ENCODE measurements at places on chromosomes 4 and X.

GRCh38 chr4:47289805-47290204 lies 173.7 kb downstream of the COMMD8 start:
- no peak for DNase-seq

- DNase-seq, result no peak
Observed at GRCh38 chr4:182973511-182973911, 56.3 kb upstream of the DCTD start.

DNA sequence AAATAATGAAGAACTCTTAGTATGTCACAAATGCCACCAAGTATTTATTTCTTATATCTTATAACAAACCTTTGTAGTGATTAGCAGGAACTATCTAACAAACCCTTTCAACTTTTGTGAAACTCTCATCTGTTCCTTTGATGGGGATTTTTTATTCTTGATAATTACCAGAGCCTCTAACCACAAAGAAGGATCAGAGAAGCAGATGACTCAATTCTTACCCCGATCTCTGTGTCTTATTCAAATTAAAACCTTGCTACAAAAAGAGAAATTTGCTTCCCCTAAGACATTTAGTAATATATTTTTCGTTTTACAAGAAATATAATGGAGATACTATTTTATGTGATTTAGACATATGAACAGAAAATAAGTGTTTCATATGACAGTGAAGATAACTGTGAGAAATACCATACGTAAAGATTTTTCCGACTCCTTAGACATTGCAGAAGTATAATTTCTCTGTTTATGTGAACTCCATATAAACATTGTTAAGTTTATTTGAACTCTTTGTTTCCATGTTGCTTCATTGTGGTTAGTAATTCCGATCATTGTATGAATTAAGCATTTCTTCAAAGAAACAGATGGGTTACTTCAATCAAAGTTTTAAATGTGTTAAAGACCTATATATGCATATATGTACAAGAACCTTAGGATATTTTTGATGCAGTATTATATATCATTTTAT lies 205.4 kb downstream of the CFAP299 start:
- DNase-seq, result no peak

DNA sequence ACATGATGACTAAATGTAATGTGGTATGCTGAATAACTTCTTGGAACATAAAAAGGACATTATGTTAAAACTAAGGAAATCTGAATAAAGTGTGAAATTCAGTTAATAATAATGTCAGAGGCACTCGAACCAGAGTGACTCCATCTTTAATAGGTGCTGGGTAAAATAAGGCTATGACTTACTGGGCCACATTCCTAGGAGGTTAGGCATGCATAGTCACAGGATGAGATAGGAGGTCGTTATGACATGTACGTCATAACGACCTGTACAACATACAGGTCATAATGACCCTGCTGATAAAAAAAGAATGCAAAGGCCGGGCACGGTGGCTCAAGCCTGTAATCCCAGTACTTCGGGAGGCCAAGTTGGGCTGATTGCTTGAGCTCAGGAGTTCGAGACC lies 28.9 kb upstream of the OPHN1 start:
- DNase-seq, result no peak

- DNase-seq, result no peak
Observed at GRCh38 chr4:184232202-184232601, 14.5 kb upstream of the ENPP6 start.

DNA sequence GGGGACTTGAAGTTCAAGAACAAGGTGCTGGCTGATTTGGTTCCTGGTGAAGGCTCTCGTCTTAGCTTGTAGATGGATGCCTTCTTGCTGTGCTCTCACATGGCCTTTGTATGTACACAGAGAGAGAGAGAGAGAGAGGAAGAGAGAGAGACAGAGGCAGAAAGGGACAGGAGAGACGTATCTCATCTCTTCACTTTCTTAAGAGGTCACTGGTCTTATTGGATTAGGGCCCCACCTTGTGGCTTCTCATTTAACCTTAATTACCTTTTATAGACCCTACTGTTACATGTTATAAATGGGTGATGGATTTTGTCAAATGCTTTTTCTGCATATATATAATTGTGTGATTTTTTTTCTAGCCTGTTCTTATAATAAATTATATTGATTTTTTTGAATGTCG lies 1444.2 kb downstream of the ADGRL3 start:
- DNase-seq, result no peak

DNA sequence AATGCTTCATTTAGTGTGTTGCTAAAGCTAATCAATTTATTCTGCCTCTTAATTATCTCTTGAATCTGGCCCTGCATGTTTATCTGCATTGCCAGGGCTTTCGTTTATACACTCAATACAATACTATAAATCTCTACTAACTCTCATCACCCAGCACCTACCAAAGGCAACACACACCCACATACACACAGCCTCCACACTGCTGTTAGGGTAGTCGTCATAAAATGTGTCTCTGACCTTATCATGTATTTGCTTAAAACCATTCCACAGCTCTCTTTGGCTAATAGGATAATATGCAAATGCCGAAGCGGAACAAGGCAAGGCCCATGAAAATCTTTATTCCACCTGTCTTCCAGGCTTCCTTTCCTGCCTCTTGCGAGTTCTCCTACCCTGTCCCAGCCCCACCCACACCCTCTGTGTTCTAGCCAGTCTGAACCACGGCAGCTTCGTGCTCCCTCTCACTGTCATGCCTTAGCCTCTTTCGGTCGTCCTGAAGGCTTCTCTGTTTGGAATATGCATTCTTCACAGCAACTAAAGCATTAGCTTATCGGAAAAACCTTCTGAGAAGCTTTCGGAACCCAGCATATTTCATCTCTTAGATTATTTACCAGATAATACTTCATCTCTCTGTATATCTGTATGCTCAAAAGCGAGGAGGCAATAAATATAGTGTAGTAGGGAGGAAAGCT lies 333.5 kb downstream of the TENM3 start:
- DNase-seq, result no peak

DNA sequence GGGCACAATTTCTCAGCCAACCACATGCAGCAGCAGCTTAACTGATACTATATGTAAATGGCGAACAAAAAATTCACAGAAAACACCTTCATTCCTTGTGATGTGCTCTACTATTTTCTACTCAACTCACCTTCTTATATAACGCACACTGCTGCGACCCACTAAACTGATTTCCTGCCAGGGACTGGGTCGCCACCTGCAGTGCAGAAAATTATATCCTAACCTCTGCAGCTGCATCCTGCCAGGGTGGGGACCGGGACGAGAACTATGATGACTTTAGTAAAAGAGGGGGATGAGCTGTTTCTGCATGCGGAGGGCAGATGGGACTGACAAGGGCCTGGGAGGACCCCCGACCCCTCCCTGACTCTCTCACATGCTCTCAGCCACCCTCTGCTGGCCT lies 27.4 kb downstream of the ABLIM2 start:
- no peak for DNase-seq

DNA sequence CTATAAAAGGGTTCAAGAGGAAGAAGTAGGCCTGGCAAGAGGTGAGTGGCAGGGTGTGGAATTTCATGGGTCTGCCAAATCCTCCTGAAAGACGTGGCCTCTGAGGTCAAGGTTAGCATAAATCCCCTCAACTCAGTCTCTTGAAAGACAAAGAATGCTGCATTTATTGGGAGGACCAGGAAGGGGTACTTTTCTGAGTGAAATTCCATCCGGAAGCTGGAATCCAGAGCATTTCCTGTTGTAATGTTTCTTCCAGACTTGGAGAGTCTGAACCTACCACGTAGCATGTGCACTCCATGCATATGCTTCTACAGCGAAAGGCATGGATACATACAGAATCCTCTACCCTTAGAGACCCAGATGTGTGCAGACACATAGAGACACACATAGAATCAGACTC lies 13.4 kb upstream of the FGD1 start:
- DNase-seq, result no peak

DNA sequence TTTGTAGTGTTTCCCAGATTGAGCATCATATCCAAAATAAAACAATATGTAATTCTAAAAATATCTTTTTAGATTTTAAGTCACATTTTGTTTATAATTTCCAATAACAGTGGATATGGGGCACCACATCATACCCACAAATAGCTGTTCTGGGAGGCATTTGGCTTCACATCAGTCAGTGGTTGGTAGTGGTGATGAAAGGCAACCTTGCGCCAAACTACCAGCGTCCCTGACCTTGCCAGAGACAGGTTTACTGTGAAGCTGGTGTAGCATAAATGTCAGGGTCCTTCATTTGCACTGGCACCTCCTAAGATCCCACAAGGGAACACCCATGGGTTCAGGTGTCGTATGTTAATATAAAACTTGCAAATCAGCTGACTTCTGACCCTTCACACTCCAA lies 222.2 kb downstream of the DCTD start:
- DNase-seq, result no peak

GRCh38 chrX:47198026-47198686 lies 4.5 kb downstream of the UBA1 start:
- no peak for DNase-seq

DNA sequence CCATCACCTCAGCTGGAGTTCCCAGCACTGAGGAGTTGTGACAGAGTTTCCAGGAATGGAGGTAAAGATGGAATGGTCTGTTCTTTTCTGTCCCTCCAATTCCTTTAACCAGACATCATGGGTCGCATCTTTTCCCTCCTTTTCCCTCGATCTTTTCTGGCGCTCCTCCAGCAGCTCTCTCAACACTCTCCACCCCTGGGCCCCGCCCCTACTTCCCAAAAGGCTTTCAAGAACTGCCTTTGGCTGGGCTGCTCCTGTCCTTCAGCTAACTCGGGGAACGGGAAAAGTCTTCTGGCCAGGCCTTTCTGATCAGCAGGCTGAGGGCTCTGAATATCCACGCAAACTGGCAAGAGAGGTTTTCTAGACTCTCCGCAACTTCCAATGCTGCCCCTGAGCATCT lies 34.0 kb downstream of the UTP14A start:
- no peak for DNase-seq

- DNase-seq, result no peak
Observed at GRCh38 chr4:104719539-104720230, 225.0 kb upstream of the CXXC4 start.

GRCh38 chr4:176188654-176189053 lies 6.7 kb downstream of the SPATA4 start:
- no peak for DNase-seq

GRCh38 chr4:1577822-1578217 lies 106.3 kb downstream of the FAM53A start:
- DNase-seq, result no peak

DNA sequence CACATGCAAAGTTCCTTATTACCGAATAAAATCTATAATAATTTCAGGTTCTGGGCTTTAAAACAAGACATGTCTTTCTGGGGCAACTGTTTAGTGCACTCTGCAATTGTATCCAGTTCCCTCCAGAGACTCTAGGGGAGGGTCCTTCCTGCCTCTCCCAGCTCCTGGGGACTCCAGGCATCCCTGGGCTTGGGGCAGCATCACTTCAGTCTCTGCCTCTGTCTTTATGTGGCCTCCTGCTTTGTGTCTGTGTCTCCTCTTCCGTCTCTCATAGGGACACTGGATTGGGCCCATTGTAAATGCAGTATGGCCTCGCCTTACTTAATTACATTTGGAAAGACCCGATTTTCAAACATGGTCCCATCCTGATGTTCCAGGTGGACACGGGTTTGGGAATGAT lies 10.9 kb upstream of the ASMTL start:
- DNase-seq, result no peak

DNA sequence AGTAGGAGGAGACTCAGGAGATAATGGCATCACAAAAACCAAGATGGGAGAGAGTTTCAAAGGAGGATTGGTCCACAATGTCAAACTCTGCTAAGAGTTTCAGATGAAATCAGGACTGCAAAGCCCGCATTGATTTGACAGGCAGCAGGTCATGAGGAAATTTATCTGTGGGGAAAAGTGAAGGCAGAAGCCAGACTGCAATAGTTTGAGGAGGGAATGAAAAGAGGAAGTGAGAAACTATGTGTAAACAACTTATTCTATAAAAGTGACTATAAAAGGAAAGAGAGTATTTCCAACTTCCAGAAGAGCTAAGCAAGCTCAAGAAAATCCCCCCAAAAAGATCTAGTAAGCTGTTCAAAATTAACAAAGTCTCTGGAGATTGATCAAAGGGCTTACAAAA lies 66.3 kb upstream of the DGKK start:
- no peak for DNase-seq

GRCh38 chr4:61805979-61806378 lies 605.9 kb downstream of the ADGRL3 start:
- no peak for DNase-seq

- DNase-seq, result no peak
Observed at GRCh38 chr4:158821228-158821971, 52.6 kb downstream of the FNIP2 start.

DNA sequence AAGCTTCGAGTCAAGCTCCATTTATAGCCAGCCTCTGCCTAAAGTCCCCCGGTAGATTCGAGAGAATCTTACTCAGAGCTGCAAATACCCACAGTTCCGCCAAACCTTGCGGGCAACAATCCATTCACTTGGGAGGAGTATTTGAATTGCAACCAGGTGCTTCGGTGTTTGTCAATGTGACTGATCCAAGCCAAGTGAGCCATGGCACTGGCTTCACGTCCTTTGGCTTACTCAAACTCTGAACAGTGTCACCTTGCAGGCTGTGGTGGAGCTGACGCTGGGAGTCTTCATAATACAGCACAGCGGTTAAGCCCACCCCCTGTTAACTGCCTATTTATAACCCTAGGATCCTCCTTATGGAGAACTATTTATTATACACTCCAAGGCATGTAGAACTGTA lies 11.2 kb downstream of the CD40LG start:
- DNase-seq, result no peak

- DNase-seq, result no peak
Observed at GRCh38 chr4:128853741-128854140, 44.2 kb downstream of the JADE1 start.

DNA sequence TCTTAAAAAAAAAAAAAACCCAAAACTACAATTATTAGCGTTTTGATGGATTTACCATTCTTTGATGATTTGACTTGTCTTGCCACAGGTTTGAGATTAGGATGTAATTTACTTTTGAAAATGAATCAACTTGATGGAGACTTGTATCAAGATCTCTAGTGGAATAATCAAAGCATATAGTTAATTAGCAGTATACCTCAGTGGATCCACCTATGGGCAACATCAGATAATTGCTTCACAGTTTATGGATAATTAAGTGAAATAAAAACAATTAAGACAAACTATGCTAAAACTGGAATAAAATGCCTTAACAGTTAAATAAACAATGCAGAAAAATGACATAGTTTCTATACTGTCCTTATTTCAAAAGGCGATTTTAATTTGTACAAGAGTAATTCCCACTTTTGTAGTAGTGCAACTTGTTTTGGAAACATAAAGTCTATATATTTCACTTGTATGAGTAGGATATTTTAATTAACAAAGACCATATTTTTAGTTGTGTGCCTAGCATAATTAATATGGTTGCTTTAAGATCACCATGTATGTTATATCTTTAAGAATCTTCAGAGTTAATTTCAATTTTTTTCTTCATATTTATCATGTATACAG lies 4.2 kb downstream of the CPEB2 start:
- no peak for DNase-seq

GRCh38 chrX:69493766-69494165 lies 10.4 kb upstream of the NALF2 start:
- DNase-seq, result no peak

- DNase-seq, result no peak
Observed at GRCh38 chr4:119748853-119749252, 120.2 kb upstream of the PDE5A start.

All from GF-D8 (cell line).